ENCODE measurements at places on chromosomes 3 and 15. TPM values are rescaled to one million over a fixed set of nuclear protein-coding genes. Genes with fewer than 3 reads are reported as not detected.

ZNF774 gene
- total RNA-seq = 1.0 TPM

CYP1A2 gene
- total RNA-seq = not detected

CSPG4 gene
- 0.02 TPM for total RNA-seq

ATP10A gene
- total RNA-seq = 31.8 TPM

LHFPL4 gene
- total RNA-seq = not detected

PLA2G4F gene
- total RNA-seq = not detected

TMEM207 gene
- total RNA-seq = not detected

DYNLT2B gene
- total RNA-seq = 6.6 TPM

GP5 gene
- 0.08 TPM for total RNA-seq

MRPS11 gene
- 78.1 TPM for total RNA-seq

AGBL1 gene
- total RNA-seq = not detected

C15orf62 gene
- total RNA-seq = 0.44 TPM

COPB2 gene
- 85.1 TPM for total RNA-seq

C15orf61 gene
- total RNA-seq = 5.8 TPM

ADAMTS9 gene
- not detected for total RNA-seq

UQCRC1 gene
- 230 TPM for total RNA-seq

CKMT1B gene
- 0.25 TPM for total RNA-seq

ZNF609 gene
- total RNA-seq = 34.1 TPM

FAM98B gene
- 45.9 TPM for total RNA-seq

IGDCC3 gene
- not detected for total RNA-seq

ZNF660 gene
- 0.32 TPM for total RNA-seq

WHAMM gene
- total RNA-seq = 5.5 TPM

CHRNA7 gene
- total RNA-seq = 0.21 TPM

CHRFAM7A gene
- total RNA-seq = not detected

HRH1 gene
- total RNA-seq = 0.46 TPM

SCG3 gene
- not detected for total RNA-seq

SPG11 gene
- 53.7 TPM for total RNA-seq

SYNM gene
- total RNA-seq = 1.0 TPM

PRTG gene
- total RNA-seq = not detected

MAGEL2 gene
- not detected for total RNA-seq

SLC25A20 gene
- total RNA-seq = 21.3 TPM

CD200R1 gene
- 2.6 TPM for total RNA-seq

ACP3 gene
- not detected for total RNA-seq

LRRC49 gene
- total RNA-seq = 0.82 TPM

HRG gene
- not detected for total RNA-seq

NTRK3 gene
- not detected for total RNA-seq

ARGFX gene
- total RNA-seq = not detected

PRSS50 gene
- not detected for total RNA-seq

SLC15A2 gene
- 0.84 TPM for total RNA-seq

LMAN1L gene
- total RNA-seq = not detected

NOP10 gene
- 328 TPM for total RNA-seq
